ENCODE measurements at places on chromosomes 11 and 22. TPM values are rescaled to one million over a fixed set of nuclear protein-coding genes. Genes with fewer than 3 reads are reported as not detected.

Gene KRTAP5-10
- not detected for total RNA-seq

Gene NAA40
- 13.7 TPM for total RNA-seq

Gene SCGB2A2
- not detected for total RNA-seq

Gene SPI1
- total RNA-seq: 8.3 TPM

Measured in psoas muscle (tissue), 8 donors.